ENCODE measurements at places on chromosomes 6 and 20.

DNA sequence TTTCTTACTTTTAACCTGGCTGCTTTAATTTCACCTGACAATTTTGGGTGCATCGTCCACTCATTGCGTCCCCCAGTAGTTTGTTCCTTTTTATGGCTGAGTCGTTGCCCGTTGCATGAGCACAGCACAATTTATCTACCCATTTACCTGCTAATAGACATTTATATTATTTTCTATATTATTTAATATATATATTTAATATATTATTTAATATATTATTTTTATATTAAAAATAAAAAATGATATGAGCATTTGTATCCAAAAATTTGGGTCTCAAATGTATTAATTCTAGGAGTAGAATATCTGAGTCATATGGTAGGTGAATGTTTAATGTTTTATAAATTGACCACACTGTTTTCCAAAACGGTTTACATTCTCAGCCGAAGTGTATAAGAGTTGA lies 300.2 kb downstream of the THBS2 start:
- DNase-seq, result no peak

DNA sequence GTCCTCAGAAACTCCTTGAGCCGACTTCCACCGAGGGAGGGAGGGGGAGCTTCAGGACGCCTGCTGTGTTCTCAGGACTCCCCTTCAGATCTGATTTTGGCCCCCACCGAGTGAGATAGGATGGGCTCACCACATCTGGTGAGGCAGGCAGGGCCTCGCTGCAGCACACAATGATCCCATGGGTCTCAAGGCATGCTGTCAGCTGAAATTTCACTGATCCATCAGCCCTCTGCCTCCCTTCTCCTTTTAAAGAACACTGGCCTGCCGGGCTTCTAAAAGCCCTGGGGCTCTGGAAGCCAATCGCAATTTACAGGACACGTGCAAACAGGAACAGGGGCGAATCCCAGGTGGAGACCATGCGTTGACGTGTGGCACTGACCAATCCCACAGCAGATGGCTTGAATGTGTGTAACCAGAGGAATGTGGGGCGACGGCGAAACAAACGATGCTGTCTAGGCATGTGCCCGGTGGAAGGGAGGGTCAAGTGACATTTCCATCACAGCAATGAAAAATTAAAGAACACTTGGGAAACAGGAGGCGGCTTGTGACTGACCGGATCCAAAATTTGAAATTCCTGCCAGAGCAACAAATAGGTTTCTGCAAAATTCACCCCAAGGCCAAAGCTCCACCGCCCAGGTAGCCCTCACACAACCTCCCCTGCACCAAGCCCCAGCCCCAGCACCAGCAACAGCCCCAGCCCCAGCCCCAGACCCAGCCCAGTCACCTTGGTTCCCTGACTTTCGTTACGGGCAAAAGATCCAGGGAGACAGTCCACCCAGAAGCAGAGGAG lies 167.1 kb upstream of the ZNF337 start:
- DNase-seq, result no peak

DNA sequence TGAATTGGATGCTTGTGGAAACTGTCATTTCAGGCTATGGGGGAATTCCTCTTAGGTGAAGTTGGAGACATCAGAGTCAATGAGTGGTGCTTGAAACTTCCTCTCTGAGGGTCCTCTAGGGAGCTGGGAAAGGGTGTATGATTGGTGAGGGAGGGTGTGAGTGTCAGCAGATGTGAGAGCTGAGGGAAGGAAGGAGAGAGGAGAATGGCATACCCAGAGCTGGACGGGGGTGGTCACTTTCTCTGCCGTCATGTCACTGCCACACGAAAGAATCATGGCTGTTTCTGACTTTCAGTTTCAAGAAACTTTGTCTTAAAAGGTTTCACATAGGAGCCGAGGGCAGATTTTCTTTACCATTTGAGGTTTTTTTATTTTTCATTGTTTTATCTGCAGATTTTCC lies 50.3 kb downstream of the DEK start:
- DNase-seq, result no peak

- no peak for DNase-seq
Observed at GRCh38 chr6:170212051-170212756, 78.7 kb downstream of the DLL1 start.

DNA sequence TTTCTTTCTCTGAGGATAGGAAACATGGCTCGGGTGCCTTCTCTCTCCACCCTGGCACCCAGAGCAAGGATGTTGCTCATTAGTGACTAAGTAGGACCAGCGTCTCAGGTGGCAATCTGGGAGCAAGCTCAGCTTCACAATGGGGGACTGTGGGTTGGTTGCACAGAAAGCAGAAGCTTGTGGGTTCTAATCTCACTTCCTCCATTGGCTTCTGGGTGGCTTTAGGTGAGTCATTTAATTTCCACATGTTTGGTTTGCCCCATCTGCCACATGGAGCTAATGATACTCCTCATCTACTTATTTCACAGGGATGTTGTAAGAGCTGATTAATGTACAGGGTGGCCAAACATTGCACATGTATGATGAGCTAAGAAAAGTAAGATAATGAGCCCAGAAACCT lies 54.8 kb upstream of the AKIRIN2 start:
- peak; percentile 93 for DNase-seq

DNA sequence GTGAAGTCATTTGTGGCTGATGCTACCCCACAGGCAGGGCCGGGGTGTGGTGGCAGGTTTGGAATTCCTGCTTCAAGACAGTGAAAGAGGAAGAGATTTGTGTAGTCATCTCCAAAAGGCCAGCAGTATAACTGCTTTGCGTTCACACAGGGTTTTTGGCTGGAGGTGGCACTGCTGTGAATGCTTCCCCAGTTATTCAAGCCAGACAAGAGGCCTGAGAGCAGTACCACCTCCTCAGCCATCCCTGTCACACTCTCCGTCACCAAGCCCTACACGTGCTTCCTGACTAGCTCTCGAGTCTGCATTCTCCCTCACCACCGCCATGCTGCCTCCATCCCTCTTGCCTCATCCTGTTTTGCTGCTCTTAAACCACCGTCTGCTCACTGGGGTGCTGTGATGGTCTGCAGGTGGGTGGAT lies 23.9 kb downstream of the ARMC2 start:
- no peak for DNase-seq

- peak; percentile 93 for DNase-seq
Observed at GRCh38 chr6:79453558-79454042, 83.6 kb downstream of the LCA5 start.

DNA sequence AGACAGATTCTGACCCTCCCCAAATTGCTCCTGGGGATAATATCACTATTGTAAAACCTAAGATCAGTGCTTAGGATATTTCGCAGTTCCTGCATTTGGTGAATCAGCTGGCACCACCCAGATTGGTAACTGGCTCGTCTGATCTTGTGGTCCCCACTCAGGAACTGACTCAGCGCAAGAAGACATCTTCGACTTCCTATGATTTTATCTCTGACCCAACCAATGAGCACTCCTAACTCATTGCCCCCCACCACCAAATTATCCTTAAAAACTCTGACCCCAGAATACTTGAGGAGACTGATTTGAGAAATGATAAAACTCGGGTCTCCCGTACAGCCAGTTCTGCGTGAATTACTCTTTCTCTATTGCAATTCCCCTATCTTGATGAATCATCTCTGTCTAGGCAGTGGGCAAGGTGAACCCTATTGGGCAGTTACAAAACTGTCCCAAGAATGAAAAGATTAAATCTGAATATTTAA lies 55.7 kb upstream of the PRND start:
- DNase-seq, result peak; percentile 95

DNA sequence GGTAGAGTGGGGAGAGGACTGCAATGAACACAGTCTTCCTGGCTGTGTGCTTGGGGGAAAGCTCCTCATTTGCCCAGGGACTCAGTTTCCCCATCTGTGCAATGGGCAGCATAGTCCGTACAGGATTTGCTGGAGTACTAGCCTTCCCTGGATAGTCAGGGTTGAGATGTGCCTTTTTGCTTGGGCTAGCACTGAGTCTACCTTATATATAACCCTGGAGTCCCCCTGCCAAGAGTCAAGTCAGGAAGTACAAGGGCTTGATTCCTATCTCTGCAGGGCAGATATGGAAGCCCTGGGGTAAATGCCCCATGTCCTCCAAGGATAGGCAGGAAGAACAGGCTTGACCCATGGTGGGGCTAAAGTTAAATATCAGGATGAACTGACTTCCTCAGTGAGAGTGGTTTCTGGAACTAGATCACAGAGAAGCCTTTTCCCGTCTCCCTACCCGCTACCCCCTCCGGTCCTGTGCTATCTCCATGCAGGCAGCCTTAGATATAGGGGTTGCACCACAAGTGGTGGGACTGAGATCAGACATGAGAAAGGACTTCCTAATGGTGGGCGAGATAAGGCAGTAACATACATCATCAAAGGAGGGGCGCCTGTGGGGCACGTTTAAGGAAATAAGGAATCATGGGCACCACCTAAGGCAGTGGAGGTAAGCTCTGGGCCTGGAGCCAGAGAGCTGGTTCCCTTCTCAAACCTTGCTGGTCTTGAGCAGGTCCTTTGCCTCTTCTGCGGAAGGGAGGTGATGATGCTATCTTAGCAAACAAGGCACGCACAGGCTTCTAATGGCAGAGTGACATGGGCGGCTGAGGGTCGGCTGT lies 157.9 kb downstream of the MRPL14 start:
- no peak for DNase-seq
